Caki2 (cell line): ENCODE measurements at places on chromosomes 3 and 15. TPM values are rescaled to one million over a fixed set of nuclear protein-coding genes. Genes with fewer than 3 reads are reported as not detected.
A peak's percentile ranks its signal among the peaks of the same experiment; 100 is the strongest.

The PLSCR5 gene
- total RNA-seq: not detected in 2 replicates

GRCh38 chr15:80211976-80212375 lies 40.0 kb downstream of the CTXND1 start:
- DNase-seq: no peak

GRCh38 chr15:82197733-82198594 lies 64.6 kb downstream of the EFL1 start:
- DNase-seq: peak; percentile 51

The ETV5 gene
- total RNA-seq: 38.3 and 49.8 TPM in 2 replicates

- no peak for DNase-seq
These were observed 297.3 kb upstream of the THBS1 start for GRCh38 chr15:39283531-39283930.

- DNase-seq: no peak
These were observed 54.1 kb upstream of the ATP2C1 start for GRCh38 chr3:130839813-130840212.

GRCh38 chr3:78754066-78754743 lies 1013.6 kb downstream of the ROBO1 start:
- DNase-seq: no peak

The RARB gene
- 25.6 and 29.9 TPM in 2 replicates for total RNA-seq

GRCh38 chr3:50264383-50264963 lies 4.5 kb upstream of the SEMA3B start:
- peak; percentile 97 for DNase-seq

The BDH1 gene
- 0.34 TPM in 1 of 2 replicates, not detected in the other for total RNA-seq

The GDPGP1 gene
- 3.0 and 13.2 TPM in 2 replicates for total RNA-seq
